ENCODE measurements at places on chromosomes 6 and 20. TPM values are rescaled to one million over a fixed set of nuclear protein-coding genes. Genes with fewer than 3 reads are reported as not detected.

The DZANK1 gene
- 1.8 TPM for polyA plus RNA-seq

The PTPRT gene
- not detected for polyA plus RNA-seq

The SALL4 gene
- polyA plus RNA-seq, result 0.57 TPM

The CYB5R4 gene
- polyA plus RNA-seq, result 8.5 TPM

The CDH26 gene
- polyA plus RNA-seq, result 0.05 TPM

The SLC32A1 gene
- not detected for polyA plus RNA-seq

The MARCKS gene
- 127 TPM for polyA plus RNA-seq

The EYA4 gene
- 30.9 TPM for polyA plus RNA-seq

The TBC1D7 gene
- 38.6 TPM for polyA plus RNA-seq

The LAMP5 gene
- 0.12 TPM for polyA plus RNA-seq

The SMIM13 gene
- 9.0 TPM for polyA plus RNA-seq

Measured in AG04450 (cell line).